ACHN (cell line): ENCODE measurements at places on chromosomes 7 and 10.

- DNase-seq, result no peak
These were observed 68.1 kb downstream of the BMPER start for GRCh38 chr7:33973231-33974015.

GRCh38 chr7:5750031-5750653, 31.3 kb downstream of the RNF216 start:
- DNase-seq, result no peak

DNA sequence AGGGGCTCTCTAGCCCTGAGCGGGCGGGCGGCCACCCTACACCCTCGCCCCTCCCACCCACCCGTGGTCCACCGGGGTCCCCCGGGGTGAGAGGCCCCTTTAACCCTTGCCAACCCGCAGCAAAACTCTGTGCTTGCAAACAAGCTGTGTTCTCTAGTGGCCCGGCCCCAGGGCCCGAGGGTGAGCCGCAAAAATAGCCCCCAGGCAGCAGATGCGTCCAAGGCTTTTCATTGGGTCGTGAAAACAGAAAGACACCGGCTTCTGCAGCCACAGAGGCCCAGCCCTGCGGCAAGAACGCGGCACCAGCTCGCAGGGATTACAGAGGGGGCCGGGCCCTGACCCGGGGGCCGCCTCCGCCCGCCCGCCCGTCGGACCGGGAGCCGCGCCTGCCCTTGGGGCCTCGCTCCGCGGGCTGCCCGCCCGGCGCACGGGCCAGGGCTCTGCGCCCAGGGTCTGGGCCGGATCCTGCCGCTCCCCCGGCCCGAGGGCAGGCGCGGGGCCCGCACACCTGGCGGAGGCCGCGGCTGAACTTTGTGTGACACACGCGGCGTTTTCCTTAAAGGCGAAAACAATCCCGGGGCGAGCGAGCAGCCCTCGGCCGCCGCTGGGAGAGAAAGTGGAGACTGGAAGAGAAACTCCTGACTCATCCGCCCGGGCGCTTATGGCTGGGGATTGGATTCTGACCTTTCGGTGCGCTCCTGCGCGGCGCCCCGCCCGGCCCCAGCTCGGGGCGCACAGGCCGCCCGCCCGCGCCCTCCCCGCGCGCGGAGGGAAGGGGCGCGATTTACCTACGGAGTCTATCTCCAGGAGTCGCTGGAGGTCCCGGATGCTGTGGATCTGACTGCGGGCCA, 2.8 kb downstream of the PDGFA start:
- DNase-seq, result peak; percentile 86

DNA sequence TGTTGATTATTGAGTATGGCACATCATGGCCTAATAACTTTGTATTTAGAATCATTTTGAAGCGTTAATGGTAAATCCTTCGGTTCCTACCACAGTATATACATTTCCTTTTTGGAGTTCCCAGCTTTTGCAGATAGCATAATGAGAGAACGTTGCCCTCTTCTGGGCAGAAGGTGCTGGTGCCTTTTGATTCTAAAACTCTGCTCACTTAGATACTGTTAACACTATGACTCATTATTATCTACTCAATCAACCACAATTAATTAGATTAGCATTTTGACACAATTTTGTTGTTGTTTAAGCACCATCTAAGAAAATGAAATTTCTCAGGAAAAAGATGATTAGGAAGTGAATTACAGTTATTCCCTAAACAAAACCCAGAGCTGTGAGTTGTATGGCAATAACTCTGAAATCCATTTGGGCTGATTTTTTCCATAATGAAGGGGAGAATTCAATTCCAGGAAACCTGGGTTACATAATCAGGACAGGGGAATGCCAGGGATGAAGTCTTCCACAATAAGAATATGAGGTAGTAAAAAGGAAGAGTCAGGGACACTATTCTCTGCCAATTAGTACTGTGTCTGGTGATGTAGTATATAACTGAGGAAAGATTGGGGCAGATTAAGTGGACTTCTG, 11.5 kb upstream of the DLD start:
- peak; percentile 79 for DNase-seq

DNA sequence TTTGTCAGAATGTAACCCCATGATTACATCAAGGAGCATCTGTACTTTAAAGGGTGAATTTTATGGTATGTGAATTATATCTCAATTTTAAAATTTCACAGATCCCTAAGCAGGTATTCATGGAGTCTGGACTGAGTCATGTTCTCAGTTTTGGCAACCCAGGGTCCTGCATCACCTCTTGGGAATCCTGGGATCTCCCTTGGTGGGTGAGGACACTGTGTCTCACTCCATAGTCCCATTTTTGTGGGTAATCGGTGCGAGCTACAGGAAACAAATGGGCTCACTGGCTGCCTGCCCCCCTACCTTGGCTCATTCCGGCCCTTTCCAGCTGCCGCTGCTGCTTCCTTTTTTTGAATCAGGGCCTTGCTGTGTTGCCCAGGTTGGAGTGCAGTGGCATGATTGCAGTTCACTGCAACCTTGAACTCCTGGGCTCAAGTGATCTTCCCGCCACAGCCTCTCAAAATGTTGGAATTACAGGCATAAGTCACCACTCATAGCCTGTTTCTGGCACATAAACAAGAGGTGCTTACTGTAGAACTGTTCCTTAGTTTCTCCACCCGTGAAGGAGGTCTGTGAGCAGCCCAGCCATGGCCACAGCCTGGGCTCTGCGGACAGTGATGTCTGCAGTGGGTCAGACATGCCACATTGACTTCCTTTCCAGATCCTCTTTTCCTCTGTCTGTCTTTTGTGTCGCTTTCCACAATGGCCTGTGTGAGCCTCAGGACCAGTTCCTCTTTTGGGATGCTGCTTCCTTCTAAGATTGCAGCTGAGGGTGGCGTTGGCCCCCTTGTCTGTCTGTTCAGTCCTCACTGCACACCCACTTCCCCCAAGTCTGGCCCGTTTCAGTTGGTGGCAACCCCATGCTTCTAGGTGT, 14.5 kb downstream of the PALD1 start:
- DNase-seq, result no peak
